ENCODE measurements at places on chromosomes 2 and 18.

DNA sequence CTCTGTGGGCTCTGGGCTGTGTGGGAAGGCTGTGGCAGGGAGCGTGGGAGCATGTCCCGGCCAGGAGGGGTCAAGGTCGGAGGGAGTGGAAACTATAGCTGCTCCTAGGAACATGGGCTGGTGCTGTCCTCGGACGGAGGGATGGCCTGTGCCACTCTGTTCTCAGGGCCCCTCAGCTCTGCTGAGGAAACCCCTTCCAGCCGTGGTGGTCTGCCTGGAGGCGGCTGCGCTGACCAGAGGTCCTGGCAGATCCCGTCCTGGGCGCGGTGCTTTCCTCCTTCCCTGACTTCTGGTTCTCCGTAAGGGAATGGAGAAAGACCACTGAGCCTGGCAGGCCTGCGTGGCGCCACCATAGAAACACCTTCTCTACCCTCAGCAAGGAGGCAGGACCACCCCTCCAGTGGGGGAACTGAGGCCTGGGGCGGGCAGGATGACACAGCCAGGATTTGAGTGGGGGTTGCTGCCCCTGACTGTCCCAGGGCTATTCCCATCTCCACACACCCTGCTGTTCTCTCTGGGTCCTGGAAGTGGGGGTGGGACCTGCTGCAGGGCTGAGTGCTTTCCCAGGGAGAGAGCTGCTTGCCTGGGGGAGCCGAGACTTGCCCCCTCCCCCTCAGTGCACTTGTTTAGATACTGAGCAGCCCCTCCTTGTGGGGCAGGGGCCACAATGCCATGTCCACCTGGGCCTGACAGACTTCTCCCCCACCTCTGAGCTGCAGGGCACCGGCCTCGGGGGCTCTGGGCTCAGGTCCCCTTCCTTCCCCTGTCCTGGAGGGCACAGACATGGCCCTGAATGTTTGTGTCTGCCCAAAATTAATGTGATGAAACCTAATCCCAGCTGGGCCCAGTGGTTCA, 301.0 kb upstream of the HS6ST1 start:
- DNase-seq: no peak

- DNase-seq: no peak
Observed at GRCh38 chr18:70452501-70452900, 163.7 kb downstream of the SOCS6 start.

DNA sequence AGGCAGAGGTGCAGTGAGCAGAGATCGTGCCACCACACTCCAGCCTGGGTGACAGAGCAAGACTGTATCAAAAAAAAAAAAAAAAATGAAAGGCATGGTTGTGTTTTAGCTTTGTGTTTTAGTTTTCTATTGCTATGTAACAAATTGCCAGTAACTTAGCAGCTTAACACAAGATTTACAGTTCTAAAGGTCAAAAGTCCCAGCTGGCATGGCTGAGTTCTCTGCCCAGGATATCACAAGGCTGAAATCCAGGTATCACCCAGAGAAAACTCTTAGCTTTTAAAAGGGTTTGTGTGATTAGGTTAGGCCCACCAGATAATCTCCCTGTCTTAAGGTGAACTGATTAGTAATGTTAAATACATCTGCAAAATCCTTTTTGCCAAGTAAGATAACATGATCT, 107.7 kb upstream of the YPEL5 start:
- no peak for DNase-seq

GRCh38 chr18:3264362-3264761, 2.4 kb downstream of the MYL12B start:
- no peak for DNase-seq

DNA sequence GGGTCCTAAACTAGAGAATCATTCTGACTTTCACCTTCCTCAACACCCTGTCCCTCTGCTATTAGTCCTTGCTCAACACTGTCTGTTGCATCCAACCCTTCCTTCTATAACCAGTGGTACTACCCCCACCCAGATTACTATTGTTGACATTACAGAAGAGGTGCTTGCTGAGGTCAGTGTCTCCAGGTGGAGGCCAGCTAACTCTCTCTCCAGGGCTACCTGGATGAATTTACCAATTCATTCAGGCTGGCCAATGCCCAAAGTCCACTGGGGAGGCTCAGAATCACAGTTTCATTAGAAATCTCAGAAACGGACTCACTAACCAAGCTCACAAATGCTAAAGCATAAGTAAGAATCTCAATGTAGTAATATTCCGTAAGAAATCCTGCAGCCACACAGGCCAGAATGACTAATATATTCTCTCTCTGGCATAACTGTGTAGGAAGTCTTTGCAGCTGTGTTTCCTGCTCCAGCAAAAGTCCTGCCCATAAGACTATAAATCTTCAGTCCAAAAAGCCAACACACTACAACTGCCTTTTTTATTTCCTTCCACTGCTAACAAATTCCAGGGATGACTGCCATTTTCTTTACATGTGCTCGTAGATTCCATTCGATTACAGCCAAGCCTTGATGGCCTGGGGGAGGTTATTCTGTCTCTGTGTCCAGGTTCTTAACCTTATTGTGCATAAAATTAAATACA, 10.0 kb upstream of the TTR start:
- no peak for DNase-seq

DNA sequence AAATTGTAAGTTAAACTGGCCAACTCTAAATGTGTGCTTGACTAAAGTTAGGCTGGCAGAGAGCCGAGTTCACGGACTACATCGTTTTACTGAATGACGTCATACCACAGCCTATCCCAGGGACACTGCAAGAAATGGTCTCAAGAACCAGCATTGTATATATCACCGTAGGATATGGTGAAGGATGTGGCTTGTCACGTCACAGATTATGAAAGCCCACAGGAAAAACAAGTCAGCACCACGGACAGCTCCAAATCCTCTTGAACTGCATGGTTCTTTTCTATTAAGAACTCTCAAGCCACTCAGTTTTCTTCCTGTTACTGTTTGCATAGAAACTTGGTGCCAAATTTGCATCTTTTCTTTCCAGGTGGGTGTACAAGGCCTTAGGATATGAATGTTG, 85.1 kb upstream of the ACAA2 start:
- DNase-seq: peak; percentile 95

DNA sequence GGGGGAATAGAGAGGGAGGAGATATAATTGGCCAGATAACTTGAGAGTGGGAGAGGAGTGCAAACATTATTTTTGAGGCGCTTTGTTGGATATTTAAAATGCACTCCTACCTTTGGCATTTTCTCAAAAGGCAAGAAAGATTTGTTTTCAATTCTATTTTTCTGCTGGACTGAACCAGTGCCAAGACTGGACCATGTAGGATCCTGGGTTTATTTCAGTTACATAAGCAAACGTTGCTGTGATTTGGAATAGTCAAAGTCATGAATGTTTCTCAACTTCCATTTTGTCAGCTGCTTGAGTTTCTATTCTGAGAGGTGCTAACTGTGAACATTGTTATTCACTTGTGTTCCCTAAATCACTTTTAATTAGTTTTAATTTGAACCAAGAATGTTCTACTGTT, 8.9 kb upstream of the CHRNA1 start:
- DNase-seq: no peak

DNA sequence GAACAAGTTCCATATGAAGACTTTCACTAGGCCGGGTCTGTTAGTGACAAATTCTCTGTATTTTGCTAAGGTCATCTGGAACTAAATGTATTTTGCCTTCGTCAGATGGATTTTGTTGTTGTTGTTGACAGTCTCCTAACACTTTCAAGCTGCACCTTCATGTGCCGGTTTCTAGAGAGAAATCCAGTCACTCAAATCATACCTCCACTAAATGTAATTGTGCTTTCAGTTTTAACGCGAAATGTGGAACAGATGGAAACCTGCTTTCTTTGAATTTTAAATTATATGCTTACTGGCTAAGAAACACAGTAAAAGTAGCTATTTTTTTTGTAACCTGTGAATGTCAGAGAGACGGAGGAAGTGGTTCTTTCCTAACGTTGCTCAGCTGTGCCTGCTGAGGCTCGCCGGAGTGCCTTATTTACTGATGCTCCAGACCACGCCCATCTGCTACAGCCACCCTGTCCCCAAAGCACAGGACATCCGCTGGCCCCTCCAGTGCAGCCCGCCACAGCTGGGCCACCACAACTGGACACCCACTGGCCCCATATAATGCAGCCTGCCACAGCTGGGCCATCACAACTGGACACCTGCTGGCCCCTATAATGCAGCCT, 134.7 kb downstream of the PXDN start:
- DNase-seq: peak; percentile 74

DNA sequence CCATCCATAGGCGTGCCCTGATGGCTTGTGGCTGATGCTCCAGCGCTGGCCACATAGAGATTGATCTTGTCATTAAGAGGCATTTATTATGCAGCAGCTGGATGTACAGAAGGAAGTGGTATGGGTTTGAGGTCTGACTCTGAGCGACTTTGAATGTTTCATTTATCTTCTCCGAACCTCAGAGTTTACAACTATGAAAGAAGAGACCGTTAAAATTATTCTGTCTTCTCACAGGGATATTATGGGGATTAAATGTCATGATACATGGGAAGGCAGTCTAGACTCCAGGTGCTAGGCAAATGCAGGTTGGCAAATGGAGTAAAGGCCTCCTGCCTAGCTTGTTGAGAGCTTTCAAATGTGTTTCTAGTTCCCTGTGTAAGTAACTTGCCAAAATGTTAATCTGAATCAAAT, 30.3 kb downstream of the MOGAT1 start:
- DNase-seq: peak; percentile 94

DNA sequence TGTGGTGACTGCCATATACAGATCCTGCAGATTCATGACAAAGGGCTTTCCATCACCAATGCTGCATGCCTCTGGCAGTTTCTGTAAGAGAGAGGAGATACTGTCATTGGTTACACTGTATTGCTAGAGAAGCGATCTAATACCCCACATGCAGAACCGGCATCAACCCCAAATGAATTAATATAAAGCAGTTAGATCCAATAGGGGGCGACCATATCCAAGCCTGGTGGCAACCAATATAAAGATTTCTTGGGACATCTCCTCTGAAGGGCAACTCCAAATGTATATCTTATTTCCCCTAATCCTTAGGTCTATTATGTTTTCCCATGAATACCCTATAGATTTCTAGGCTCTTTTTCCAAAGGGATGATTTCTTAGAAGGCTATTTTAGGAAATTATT, 17.4 kb upstream of the IHH start:
- DNase-seq: no peak

- DNase-seq: no peak
Observed at GRCh38 chr2:4354164-4354563, 650.8 kb downstream of the DCDC2C start.

GRCh38 chr2:10535703-10536102, 87.6 kb upstream of the ODC1 start:
- DNase-seq: no peak

DNA sequence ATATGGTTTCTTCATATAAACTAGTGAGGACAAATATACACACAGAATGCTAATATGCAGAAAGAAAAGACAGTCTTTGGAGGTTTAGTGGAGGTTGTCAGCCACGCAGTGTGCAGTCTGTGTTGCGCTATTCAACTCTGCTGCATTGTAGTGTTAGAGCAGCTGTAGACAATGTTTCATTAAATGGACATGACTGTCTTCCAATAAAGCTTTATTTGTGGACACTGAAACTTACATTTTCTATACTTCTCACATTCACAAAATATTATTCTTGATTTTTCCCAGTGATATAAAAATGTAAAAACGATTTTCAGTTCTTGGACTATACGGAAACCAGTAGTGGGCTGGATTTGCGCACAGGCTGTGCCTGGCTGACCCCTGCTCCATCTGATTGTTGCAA, 13.3 kb downstream of the TTC27 start:
- DNase-seq: no peak

DNA sequence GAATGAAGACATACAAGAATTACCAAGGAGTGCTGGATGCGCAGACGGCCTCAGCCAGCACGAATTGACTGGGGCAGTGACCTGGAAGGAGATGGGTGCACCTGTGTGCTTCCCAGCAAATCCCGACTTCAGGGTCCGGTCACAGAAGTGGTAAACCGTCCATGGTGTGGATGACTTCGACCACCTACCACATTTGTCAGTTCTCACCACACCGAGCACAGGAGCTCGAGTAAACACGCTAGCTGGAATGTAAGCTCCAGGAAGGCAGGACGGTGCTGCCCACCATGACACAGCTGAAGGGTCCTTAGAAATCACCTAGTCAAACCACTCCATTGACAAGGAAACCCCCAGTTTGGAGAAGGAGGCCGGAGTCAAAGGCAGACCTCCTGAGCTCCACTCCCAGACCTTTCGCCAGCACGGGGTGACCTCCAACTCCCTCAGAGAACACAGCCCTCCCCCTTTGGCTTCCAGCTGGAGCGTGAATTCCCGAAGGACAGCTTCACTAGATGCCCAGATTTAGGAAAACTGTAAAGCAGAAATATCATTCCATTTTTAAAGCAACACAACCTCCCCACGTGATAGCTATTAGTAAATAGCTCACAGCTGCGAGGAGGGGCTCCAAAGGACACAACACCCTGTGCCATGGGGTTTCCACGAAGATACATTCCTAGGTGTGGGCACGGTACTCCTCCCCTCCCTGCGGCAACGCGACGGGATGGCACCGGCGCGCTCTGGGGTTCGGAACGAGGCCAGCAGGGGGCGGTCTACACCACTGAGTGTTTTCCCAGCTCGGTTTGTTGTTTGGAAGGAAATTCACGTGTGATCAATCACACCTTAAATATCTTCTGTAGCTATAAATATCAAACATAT, 34.1 kb upstream of the GNAL start:
- DNase-seq: peak; percentile 12

GRCh38 chr2:225207471-225207870, 165.2 kb upstream of the DOCK10 start:
- no peak for DNase-seq

DNA sequence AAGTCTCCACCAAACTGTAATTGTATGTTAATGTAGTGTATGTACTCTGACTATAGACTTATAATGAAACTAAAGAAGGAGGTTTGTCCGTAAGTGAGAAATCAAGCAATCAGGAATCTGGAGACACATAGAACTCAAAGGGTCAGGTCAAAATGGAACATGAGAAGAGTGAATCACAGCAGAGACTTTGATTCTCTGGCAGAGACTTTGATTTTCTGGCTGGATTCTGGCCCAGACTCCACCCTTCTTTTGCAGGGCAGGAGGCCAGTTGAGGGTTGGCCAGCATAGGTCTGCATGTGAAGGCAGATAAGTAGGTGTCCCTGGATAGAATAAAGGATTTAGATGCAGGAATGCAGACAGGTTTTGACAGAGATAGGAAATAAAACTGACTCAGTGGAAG, 11.0 kb upstream of the NCKAP5 start:
- DNase-seq: no peak

- peak; percentile 77 for DNase-seq
Observed at GRCh38 chr2:165239230-165239629, at the start of gene SCN2A. Gene SCN2A (plus strand): TSS chr2:165239414. CDS start chr2:165295824, 56,410 bp downstream.

- no peak for DNase-seq
Observed at GRCh38 chr2:96531872-96532505, 4.6 kb upstream of the ARID5A start.

- DNase-seq: no peak
Observed at GRCh38 chr2:201597397-201597796, 45.9 kb downstream of the TMEM237 start.

All from Jurkat, Clone E6-1 (cell line).